ENCODE measurements at places on chromosomes 3 and 15. TPM values are rescaled to one million over a fixed set of nuclear protein-coding genes. Genes with fewer than 3 reads are reported as not detected.

The ERICH6 gene
- under 0.01 TPM for total RNA-seq

The CHRM5 gene
- not detected for total RNA-seq

The ATRIP gene
- total RNA-seq: 4.6 TPM

The JMJD7 gene
- 0.75 TPM for total RNA-seq

The SLC7A14 gene
- total RNA-seq: under 0.01 TPM

The ROPN1B gene
- not detected for total RNA-seq

The UROC1 gene
- total RNA-seq: 28.4 TPM

The PLA2G4D gene
- not detected for total RNA-seq

The NDN gene
- 37.2 TPM for total RNA-seq

The PTX3 gene
- 0.17 TPM for total RNA-seq

The SLC12A8 gene
- 2.7 TPM for total RNA-seq

The SLC12A1 gene
- 0.05 TPM for total RNA-seq

The OTOL1 gene
- total RNA-seq: not detected

The CDC25A gene
- total RNA-seq: 0.25 TPM

The ABI3BP gene
- 4.2 TPM for total RNA-seq
